ENCODE measurements at places on chromosomes 6 and 20.

DNA sequence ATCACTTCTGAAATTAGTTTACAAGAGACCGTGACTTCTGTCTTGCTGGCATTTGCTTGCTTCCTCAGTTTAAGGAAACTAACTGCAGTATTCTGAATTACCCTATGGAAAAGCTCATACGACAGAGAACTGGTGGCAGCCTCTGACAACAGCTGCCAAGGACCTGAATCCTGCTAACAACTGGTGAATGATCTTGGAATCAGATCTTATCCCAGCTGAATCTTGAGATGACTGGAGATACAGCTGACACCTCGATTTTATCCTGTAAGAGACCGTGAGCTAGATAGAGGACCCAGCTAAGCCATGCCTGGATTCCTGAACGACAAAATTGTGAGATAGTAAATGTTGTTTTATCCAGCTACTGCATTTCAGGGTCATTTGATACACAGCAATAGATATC is 202.3 kb downstream of the OGFRL1 start:
- H3K36me3 ChIP-seq, result no peaks in the 10 kb centered on the region
- H3K4me3 ChIP-seq, result no peak overlapping the region
- H3K4me1 ChIP-seq, result peaks cover under 1% of the 10 kb centered on the region
- no peaks in the 10 kb centered on the region for H3K27me3 ChIP-seq
- DNase-seq, result no peak
- H3K27ac ChIP-seq, result no peak overlapping the region

- no peak overlapping the region for H3K27ac ChIP-seq
- no peaks in the 10 kb centered on the region for H3K4me1 ChIP-seq
- no peak for DNase-seq
- H3K27me3 ChIP-seq, result no peaks in the 10 kb centered on the region
- no peaks in the 10 kb centered on the region for H3K36me3 ChIP-seq
These were observed 329.3 kb upstream of the IRAK1BP1 start for GRCh38 chr6:78538002-78538401.

- H3K27ac ChIP-seq, result no peak overlapping the region
- no peaks in the 10 kb centered on the region for H3K4me1 ChIP-seq
- peaks cover 8% of the 10 kb centered on the region for H3K27me3 ChIP-seq
- H3K4me3 ChIP-seq, result no peak overlapping the region
- no peaks in the 10 kb centered on the region for H3K36me3 ChIP-seq
- no peak for DNase-seq
These were observed 122.3 kb downstream of the CCDC170 start for GRCh38 chr6:151616091-151616513.

- no peaks in the 10 kb centered on the region for H3K4me1 ChIP-seq
- no peaks in the 10 kb centered on the region for H3K36me3 ChIP-seq
- no peak overlapping the region for H3K27ac ChIP-seq
- no peak for DNase-seq
- no peak overlapping the region for H3K4me3 ChIP-seq
These were observed 347.6 kb upstream of the SULF2 start for GRCh38 chr20:48132834-48133233.

GRCh38 chr6:144286503-144287393 is 1.6 kb downstream of the UTRN start:
- H3K27me3 ChIP-seq, result peaks cover 63% of the 10 kb centered on the region
- H3K4me3 ChIP-seq, result peak overlapping the region; percentile 83
- no peak overlapping the region for H3K27ac ChIP-seq
- no peaks in the 10 kb centered on the region for H3K36me3 ChIP-seq
- H3K4me1 ChIP-seq, result peaks cover 28% of the 10 kb centered on the region

DNA sequence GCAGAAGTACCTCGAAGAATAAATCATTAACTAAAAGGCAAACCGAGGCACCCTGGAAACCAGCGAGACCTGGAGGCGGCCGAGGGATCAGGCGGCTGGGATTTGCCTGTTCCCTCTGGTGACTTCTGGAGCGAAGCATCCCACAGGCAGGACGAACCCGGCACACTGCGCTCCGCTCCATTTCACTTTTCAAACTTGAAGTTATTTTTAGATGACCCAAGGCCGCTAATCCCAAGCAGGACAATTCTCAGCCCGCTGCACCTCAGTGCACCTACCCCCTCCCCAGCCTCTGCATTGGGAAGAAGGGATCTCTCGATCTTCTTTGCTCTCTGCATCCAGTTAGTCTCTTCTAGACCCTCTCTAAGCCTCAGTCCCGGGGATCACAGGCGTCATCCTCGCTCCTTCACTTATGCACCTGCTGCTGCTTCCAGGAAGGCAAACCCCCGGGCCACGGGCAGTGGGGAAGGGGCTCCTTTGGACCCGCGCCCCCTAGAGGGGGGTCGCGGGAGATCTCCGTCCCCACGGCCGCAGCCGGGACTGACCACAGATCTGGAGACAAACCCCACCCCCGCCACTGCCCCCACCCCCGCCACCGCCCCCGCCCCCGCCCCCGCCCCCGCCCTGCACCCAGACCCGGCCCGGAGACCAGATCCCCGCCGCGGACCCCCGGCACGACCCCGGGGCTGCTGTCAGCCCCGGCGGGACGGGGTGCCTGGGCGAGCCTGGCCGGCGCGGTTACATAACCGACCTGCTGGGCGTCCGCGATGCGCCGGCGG is 636 bp downstream of the RCAN2 start:
- no peak for DNase-seq
- H3K27ac ChIP-seq, result no peak overlapping the region
- no peaks in the 10 kb centered on the region for H3K36me3 ChIP-seq
- H3K4me1 ChIP-seq, result peaks cover 8% of the 10 kb centered on the region

DNA sequence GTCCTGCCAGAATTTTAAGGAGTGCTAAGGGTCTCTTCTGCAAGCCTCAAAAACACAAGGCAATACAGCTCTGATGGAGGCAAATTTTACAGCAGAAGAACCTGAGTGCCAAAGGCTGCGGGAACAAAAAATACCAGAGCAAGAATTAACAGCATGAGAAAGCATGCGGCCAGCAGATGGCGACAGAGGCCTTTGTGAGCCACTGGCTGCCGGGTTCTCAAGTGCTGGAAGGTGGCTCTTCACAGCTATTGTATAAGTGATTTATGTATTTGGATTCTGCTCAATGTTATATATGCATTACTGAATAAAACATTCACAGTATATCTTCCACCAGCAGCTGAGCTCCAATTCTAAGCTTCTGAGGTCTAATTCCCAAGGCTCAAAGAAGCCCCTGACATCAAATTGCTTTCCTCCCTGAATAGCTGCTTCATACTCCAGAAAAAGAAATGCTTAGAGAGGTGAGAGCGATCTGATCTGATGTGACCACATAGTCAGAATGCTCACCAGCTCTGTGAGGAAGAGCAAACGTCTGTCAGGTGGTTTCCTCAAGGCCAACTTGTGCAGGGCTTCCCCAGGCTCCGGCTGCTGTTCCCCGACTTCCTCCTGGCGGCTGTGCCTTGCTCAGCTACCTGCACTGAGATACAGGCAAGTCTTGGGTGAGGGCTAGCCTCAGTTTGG is 58.6 kb downstream of the PPP1R3G start:
- H3K36me3 ChIP-seq, result no peaks in the 10 kb centered on the region
- H3K4me3 ChIP-seq, result no peak overlapping the region
- peak; percentile 90 for DNase-seq
- H3K27ac ChIP-seq, result no peak overlapping the region
- no peaks in the 10 kb centered on the region for H3K4me1 ChIP-seq

- no peak overlapping the region for H3K4me3 ChIP-seq
- no peaks in the 10 kb centered on the region for H3K4me1 ChIP-seq
- H3K27me3 ChIP-seq, result peaks cover 34% of the 10 kb centered on the region
These were observed 293.9 kb downstream of the QKI start for GRCh38 chr6:163708466-163708865.

Data from activated naive CD4-positive, alpha-beta T cell treated with anti-CD3 and anti-CD28 coated beads, Interleukin-2, amount 10 ng/mL, durations not matched to agents 7 days and 5 days (primary cell).